Neural crest cell (in vitro differentiated cells): ENCODE measurements at places on chromosomes 7 and 10. TPM values are rescaled to one million over a fixed set of nuclear protein-coding genes. Genes with fewer than 3 reads are reported as not detected.

SEC31B gene
- total RNA-seq, result 18.1 and 18.7 TPM in 2 replicates

IL6 gene
- not detected in 2 replicates for total RNA-seq

RET gene
- total RNA-seq, result 1.6 and 2.5 TPM in 2 replicates

HOXA5 gene
- 3.2 and 4.3 TPM in 2 replicates for total RNA-seq

FAM241B gene
- total RNA-seq, result 11.6 and 12.5 TPM in 2 replicates

GPR37 gene
- 4.9 and 6.0 TPM in 2 replicates for total RNA-seq

CFTR gene
- total RNA-seq, result not detected in 2 replicates

FANK1 gene
- total RNA-seq, result 2.4 and 5.0 TPM in 2 replicates

DENND10 gene
- total RNA-seq, result 48.1 and 49.3 TPM in 2 replicates

SPOCK2 gene
- 1.4 and 1.5 TPM in 2 replicates for total RNA-seq

OR2A1 gene
- 0.19 TPM in 1 of 2 replicates, not detected in the other for total RNA-seq

PRLHR gene
- not detected in 2 replicates for total RNA-seq

BBIP1 gene
- 33.6 and 37.8 TPM in 2 replicates for total RNA-seq

ECHDC3 gene
- 5.2 and 5.3 TPM in 2 replicates for total RNA-seq

PIK3AP1 gene
- total RNA-seq, result 0.73 and 1.3 TPM in 2 replicates

EXOC4 gene
- 76.6 and 79.7 TPM in 2 replicates for total RNA-seq

EMX2 gene
- total RNA-seq, result 1.0 and 1.1 TPM in 2 replicates

RAB19 gene
- total RNA-seq, result not detected in 2 replicates

FFAR4 gene
- total RNA-seq, result 0.09 TPM in 1 of 2 replicates, not detected in the other

SPAM1 gene
- not detected in 2 replicates for total RNA-seq

NEUROG3 gene
- total RNA-seq, result 0.43 and 0.91 TPM in 2 replicates

TEX36 gene
- not detected in 2 replicates for total RNA-seq

CLIP2 gene
- total RNA-seq, result 24.0 and 26.5 TPM in 2 replicates

CHAT gene
- total RNA-seq, result 2.7 and 3.3 TPM in 2 replicates

ANKIB1 gene
- total RNA-seq, result 36.9 and 41.9 TPM in 2 replicates

TFEC gene
- total RNA-seq, result not detected in 2 replicates

SPDYE11 gene
- not detected in 2 replicates for total RNA-seq

AGAP4 gene
- 20.7 and 26.2 TPM in 2 replicates for total RNA-seq

PRKCQ gene
- 3.2 and 3.3 TPM in 2 replicates for total RNA-seq

PAX4 gene
- total RNA-seq, result not detected in 2 replicates

PNLIPRP1 gene
- total RNA-seq, result not detected in 2 replicates

TMEM176A gene
- total RNA-seq, result 2.0 TPM in 2 replicates

ZNF485 gene
- 8.2 and 8.4 TPM in 2 replicates for total RNA-seq

IQUB gene
- total RNA-seq, result 0.56 and 0.73 TPM in 2 replicates

TMEM213 gene
- total RNA-seq, result not detected in 2 replicates
